ENCODE measurements at places on chromosomes 7 and 10.

GRCh38 chr10:122421054-122421625 is 33.3 kb upstream of the ARMS2 start:
- DNase-seq: no peak

GRCh38 chr7:148698397-148699023 is at the start of gene CUL1:
Gene CUL1 (plus strand): TSS chr7:148698903. CDS start chr7:148730123, 31,220 bp downstream.
- DNase-seq: no peak

- no peak for DNase-seq
These were observed 90.4 kb upstream of the BMPER start for GRCh38 chr7:33814936-33815335.

DNA sequence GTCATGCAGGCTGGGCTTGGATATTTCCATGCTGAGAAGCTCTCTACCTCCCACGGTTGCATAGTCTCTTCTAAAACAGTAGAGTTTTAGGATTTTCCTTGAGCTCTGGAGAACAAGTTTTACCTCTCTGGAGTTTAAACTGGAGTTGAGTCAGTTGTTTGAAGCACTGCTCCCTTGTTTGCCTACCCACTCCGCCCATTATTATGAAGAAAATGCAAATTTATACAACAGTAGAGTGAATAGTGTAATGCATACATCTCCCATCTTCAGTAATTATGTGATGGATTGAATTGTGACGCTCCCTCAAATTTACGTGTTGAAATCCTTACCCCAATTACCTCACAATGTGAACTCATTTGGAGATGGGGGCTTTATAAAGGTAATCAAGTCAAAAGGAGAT is 17.2 kb downstream of the EMX2 start:
- DNase-seq: no peak
